ENCODE measurements at places on chromosomes 16 and 17. TPM values are rescaled to one million over a fixed set of nuclear protein-coding genes. Genes with fewer than 3 reads are reported as not detected.

GRCh38 chr17:37221865-37222264 lies 153.9 kb upstream of the C17orf78 start:
- DNase-seq, result no peak

DNA sequence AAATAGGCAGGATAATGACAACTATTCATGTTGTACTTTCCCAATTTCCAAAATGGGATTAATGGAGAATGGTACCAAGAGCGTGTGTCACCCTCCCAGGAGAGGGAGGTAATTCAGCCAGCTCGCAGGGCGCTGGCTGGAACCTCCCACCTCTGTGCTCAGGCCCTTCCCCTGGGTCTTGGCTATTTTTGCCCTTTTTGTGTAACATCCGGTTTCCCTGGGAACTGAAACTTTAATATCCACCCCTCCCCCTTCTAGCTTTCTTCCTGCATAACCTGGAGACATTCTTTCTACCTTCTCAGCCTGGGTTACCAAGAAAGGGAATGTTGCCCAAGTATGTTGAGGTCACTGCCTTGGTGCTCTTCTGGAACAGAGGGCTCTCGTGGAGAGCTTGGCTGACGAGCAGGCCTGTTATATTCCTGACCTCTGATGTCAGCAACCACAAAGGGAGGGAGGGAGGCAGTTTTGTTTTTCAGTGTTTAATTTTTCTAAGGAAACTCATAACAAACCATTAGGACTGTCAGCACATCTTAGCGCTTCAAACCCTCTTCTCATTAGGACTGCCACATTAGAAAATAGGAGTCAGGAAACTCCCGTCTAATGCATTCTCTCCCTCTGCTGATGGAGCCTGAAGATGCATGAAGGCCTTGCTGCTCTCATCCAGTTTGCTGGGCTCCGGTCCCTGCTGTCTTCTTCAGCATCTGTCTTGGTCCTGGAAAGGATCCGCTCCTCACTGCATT lies 25.6 kb downstream of the ITGB3 start:
- DNase-seq, result peak; percentile 91

DNA sequence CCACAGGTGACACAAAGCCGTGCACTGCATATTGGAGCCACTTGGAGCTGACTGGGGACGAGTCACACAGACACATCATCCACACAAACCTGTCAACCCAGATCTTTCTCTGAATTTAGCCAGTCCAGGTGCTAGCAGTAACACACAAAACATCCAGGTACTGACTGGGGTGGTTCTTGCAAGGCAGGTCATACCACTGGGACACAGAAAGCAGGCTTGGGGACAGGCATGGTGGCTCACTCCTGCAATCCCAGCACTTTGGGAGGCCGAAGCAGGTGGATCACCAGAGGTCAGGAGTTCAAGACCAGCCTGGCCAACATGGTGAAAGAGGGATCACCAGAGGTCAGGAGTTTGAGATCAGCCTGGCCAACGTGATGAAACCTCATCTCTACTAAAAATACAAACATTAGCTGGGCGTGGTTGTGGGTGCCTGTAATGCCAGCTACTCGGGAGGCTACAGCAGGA lies 14.9 kb downstream of the ENPP7 start:
- no peak for DNase-seq

- DNase-seq, result no peak
These were observed 16.8 kb upstream of the HAS3 start for GRCh38 chr16:69088684-69089083.

The ATP5PD gene
- 256 TPM for total RNA-seq

- DNase-seq, result no peak
These were observed 100.5 kb downstream of the VAT1L start for GRCh38 chr16:77888871-77889270.

The SP6 gene
- total RNA-seq, result 3.1 TPM

- DNase-seq, result no peak
These were observed 15.8 kb upstream of the ITGAD start for GRCh38 chr16:31377210-31377903.

The KSR1 gene
- total RNA-seq, result 26.3 TPM

DNA sequence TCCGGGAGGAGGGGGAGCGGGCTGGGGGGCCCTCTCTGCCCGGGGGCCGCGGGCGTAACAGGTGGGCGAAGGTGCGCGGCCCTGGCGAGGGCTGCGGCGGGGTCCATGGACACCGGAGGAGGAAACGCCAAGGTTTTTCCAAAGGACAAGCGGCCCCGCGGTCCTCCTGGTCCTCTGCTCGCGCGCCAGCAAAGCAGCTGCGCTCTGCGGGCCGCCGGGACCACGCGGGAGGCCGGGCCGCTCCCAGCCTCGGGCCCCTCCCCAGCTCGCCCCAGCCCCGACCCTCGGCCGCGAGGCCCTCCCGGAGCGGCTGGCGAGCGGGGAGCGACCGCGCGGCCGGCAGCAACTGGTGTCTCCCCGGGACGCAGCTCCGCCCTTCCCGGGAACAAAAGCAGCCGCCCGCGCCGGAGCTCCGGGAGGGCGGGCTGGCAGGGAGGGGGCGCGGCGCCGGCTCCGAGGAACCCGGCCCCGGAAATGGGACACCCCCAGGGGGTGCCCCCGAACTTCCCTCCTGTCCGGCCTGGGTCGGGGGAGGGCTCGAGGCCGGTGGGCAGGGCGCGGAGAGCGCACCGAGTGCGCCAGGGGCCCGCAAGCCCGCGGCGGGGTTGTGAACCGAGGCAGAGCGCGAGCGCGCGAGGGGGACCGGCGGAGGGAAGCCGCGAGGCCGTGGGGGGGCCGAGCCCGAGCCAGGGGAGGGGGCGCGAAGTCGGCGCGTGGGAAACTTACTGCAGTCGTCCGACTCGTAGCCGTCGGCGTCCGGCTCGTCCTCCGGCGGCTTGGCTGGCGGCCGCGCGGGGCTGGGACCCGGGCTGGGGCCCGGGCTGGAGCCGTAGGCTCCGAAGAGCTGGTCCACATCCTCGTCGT lies 837 bp downstream of the DOC2B start:
- no peak for DNase-seq

Measured in dermis blood vessel endothelial cell (primary cell).